ENCODE measurements at places on chromosomes 3 and 15. TPM values are rescaled to one million over a fixed set of nuclear protein-coding genes. Genes with fewer than 3 reads are reported as not detected.

Gene SAMMSON
- total RNA-seq: not detected

DNA sequence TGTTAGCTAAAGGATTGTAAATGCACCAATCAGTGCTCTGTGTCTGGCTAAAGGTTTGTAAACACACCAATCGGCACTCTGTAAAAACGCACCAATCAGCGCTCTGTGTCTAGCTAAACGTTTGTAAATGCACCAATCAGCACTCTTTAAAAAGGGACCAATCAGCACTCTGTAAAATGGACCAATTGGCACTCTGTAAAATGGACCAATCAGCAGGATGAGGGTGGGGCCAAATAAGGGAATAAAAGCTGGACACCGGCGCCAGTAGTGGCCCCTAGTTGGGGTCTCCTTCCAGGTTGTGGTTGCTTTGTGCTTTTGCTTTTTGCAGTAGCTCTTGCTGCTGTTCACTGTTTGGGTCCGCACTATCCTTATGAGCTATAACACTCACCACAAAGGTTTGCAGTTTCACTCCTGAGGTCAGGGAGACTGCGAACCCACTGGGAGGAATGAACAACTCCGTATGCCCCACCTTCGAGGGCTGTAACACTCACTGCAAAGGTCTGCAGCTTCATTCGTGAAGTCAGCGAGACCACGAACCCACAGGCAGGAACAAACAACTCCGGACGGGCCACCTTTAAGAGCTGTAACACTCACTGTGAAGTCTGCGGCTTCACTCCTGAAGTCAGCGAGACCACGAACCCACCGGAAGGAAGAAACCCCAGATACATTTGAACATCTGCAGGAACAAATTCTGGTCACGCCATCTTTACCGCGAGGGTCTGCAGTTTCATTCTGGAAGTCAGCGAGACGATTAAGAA lies 1.1 kb upstream of the SUCLG2 start:
- peak overlapping the region; percentile 99 for H3K27ac ChIP-seq
- peak; percentile 53 for DNase-seq
- no peaks in the 10 kb centered on the region for H3K36me3 ChIP-seq
- H3K4me3 ChIP-seq: peak overlapping the region; percentile 83

DNA sequence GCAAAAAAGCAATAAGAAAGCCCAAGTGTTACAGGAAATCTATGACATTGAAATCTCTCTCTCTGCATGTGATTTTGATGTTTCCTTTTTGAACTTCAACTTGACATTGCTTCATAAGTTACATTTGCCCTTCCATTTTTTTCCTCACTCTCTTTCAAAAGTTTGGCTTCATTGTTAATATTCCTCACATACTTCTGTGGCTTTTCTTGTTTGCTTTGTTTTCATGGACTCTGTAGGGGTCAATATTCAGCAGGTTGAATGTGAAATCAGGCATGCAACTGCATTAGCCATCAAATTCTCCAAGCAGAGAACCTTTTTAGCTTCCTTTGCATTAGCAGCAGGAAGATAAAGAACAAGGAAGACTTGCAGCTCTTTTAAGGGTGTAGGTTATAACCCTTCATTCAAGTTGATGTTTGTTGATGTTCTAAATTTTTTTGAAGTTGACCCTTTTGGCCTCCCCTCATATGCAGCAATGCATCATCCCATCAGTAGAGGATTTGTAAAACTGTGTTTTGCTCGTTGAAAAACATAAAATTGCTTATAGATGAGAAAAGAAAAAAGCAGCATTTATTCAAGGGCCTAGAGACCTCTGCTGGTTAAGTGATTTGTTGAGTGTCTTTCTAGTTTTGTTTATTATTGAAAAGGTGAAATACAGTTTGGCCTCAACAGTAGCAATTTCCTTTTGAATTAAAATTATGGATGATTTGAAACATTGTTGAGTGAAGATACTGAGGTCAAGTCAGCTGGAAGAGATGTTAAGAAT lies 211.4 kb downstream of the IL5RA start:
- H3K4me3 ChIP-seq: no peak overlapping the region
- no peaks in the 10 kb centered on the region for H3K27me3 ChIP-seq
- no peaks in the 10 kb centered on the region for H3K4me1 ChIP-seq

DNA sequence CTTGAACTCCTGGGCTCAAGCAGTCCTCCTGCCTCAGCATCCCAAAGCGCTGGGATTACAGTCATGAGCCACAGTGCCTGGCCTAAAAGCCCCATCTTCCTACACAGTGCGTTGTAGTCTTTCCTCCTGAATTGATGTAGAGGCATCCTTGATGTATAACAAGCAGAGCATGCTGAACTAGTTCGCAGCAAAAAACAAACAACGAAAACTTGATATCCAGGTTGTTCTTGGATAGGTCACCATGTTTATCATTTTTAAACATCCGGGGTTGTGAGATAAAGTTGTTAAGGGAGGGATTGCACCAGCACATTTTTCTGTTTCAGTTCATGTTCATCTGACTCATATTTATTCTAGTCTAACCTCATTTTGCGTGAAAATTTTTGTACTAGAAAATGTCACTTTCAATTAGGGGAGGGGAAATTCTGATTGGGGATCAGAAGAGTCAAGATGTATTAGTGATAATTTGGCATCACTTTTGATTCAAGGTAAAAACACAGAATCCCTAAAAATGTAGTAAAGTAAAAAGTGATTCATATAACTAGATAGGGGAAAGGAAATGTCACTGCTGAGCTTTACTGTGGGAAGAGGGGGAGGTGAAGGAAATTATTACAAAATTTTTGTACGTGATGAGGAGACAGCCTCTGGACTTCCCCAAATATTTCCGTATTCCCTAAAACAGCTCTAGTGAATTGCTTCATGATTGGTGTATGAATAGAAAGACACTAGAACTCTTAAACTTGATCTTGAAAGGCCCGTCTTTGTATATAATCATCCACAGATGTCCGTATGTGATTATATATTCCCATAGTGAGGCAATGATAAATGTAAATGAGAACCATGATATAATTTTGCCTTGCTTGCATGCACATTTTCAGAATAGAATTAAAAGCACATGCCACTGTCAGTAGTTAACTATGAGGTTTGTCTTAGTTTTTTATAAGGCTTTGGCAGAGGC lies 22.9 kb downstream of the RAB8B start:
- peaks cover 29% of the 10 kb centered on the region for H3K4me1 ChIP-seq
- no peaks in the 10 kb centered on the region for H3K36me3 ChIP-seq
- DNase-seq: no peak
- no peak overlapping the region for H3K4me3 ChIP-seq
- H3K27ac ChIP-seq: peak overlapping the region; percentile 59
- H3K27me3 ChIP-seq: no peaks in the 10 kb centered on the region

Data from Peyer's patch (tissue), 4 donors.